Activated CD4-positive, alpha-beta T cell treated with anti-CD3 and anti-CD28 coated beads, Interleukin-2, amount 10 ng/mL, durations not matched to agents 7 days and 5 days (primary cell): ENCODE measurements at places on chromosomes 11 and 22. TPM values are rescaled to one million over a fixed set of nuclear protein-coding genes. Genes with fewer than 3 reads are reported as not detected.

SCUBE2 gene
- 0.35 TPM for total RNA-seq

SCN4B gene
- not detected for total RNA-seq

TMEM126B gene
- total RNA-seq: 56.7 TPM

SCGB1C1 gene
- not detected for total RNA-seq

CHKB gene
- total RNA-seq: 142 TPM

TXNRD2 gene
- total RNA-seq: 19.3 TPM

OR4C45 gene
- total RNA-seq: not detected

MS4A6E gene
- not detected for total RNA-seq

ART5 gene
- not detected for total RNA-seq

ADAMTS8 gene
- not detected for total RNA-seq

DMC1 gene
- total RNA-seq: 12.5 TPM

MLC1 gene
- total RNA-seq: 0.25 TPM

NXPE2 gene
- total RNA-seq: not detected

TPBGL gene
- not detected for total RNA-seq

LRRC74B gene
- total RNA-seq: not detected

FLRT1 gene
- total RNA-seq: not detected

TRIM34 gene
- 12.7 TPM for total RNA-seq

CYB561A3 gene
- 49.4 TPM for total RNA-seq

MPZL2 gene
- 6.0 TPM for total RNA-seq
